Stimulated activated CD8-positive, alpha-beta memory T cell treated with anti-CD3 and anti-CD28 coated beads, Interleukin-2, amount 100 ng/mL, for 1 hour (primary cell): ENCODE measurements at places on chromosomes 16 and 17.
A peak's percentile ranks its signal among the peaks of the same experiment; 100 is the strongest.

DNA sequence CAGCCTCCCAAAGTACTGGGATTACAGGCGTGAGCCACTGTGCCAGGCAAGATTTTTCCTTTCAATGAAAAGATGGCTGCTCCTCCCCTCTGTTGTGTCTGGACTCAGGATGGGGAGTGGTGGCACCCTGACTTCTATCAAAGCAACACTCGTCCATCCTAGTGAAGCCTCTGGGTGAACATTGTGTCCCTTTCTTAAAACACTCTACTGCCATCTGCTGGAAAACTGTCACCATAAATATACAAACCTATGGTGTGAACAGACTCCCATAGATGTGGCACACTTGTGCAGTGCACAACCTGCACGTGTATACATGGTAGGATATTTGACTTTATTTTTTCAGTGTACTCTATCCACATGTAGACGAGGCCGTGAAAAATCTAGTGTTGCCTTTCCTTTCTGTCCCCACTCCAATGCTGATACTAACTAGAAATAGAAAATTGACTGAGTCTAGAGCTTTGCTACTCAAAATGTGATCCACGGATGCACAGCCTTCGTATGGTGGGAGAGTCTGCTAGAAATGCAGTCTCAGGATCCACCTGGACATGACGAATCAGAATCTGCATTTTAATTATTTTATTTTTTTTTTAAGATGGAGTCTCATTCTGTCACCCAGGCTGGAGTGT, 55.9 kb upstream of the PLCG2 start:
- DNase-seq, result no peak

DNA sequence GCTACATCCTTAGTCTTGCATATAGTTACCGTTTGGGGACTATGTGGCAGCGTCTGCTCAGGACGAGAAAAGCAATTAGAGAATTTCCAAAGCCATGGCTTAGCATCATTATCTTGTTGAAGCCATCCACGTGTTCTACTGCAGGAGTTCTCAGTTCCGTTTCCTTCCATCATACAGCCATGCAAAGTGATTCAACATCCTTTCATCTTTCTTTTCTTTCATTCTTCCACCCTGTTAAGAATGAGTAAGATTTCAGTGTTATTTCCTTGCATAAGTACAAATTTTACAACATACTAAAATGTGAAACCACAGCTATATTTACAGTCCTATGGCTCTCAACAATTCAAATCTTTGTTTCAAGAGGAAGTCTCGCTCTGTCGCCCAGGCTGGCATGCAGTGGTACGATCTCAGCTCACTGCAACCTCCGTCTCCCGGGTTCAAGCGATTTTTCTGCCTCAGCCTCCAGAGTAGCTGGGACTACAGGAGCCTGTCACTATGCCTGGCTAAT, 3.8 kb downstream of the MARF1 start:
- DNase-seq, result no peak

DNA sequence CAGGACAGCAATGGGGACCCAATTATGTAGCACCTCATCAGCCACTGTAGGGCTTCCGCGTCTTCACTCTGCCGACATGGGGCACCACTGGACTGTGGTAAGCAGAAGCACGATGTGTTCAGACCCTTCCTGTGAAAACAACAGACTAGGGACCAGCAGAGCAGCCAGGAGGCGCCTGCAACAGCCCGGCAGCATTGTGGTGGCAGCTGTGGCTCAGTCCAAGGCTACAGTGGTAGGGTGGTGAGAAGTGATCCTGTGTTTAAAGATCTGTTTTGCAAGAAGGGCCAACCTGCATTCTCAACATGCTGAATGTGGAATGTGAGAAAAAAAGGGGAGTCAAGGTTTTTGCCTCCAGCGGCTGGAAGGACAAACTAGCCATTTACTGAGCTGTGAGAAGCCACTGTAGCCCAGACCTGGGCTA, 80.8 kb downstream of the GAS7 start:
- DNase-seq, result peak; percentile 24

GRCh38 chr17:2136241-2136640, 81.3 kb downstream of the HIC1 start:
- no peak for DNase-seq

DNA sequence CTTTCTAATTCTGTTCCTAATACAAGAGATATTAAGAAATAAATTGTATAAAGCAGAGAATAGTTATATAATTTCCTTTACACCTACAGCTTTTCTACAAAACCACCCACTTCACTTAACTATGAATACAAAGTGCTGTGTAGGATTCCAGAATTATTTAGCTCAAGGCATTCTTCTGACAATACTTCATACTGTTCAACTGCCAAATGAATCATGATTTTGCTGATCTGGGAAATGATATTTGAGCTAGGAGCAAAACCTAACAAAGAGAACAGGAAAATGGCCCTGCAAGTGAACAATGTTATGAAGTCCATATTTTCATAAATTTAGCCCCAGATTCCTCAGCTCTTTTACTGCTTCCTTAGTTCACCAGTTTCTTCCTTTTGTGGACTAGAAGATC, 12.9 kb downstream of the BBS2 start:
- DNase-seq, result no peak

- no peak for DNase-seq
Measured at GRCh38 chr17:55134486-55135157, 130.1 kb upstream of the HLF start.

- no peak for DNase-seq
Measured at GRCh38 chr17:50588391-50589049, 28.0 kb downstream of the CACNA1G start.

GRCh38 chr16:84074721-84075120, 32.1 kb upstream of the SLC38A8 start:
- DNase-seq, result no peak

- no peak for DNase-seq
Measured at GRCh38 chr17:59332749-59333377, 1.4 kb downstream of the YPEL2 start.

DNA sequence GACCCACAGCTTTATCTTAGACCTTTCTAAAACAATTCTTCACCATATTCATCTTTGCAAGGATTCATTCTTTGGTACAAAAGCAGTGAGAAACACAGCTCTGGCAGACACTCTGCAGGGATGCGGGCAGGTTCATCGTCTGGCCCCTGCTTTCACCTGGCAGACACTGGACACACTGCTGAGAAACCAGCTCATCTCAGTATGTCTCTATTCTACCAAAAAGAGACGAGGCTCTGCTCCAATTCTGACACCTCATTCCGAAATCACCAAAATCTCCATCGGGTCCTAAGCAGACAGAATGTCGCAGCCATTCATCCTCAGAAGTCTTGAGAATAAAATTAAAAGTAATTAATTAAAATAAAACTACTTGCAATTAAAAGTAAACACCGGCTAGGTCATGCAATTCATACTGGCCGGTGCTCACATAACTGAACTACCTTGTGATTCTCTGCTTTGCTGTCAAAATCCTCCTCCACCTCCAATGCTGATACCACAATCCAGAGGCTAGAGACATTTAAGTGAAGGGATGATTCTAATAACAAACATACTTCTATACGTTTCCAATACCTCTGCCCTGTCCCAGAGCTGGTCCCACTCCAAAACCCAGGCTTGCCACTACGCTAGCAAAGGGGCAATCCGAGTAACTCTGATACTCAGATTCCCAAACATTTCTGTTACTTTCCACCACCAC, 1.3 kb downstream of the RNF157 start:
- DNase-seq, result no peak

DNA sequence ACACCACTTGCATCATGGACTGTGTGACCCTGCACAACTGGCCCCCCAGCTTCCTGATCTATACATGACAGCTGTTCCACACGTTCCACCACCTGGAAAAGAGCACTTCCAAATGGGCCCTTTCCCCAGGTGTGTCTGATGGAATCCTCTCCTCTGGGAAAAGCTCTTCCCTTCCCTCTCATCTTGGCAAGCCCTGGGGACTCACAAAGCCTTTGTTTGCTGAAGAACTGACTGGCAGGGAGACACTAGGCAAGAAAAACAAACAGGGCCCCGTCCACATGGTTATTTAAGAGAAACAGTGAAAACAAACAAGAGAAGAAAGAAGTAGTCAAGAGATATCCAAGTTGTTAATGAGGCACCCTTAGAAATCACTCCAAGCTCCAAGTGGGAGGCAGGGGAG, 52.6 kb downstream of the C16orf95 start:
- no peak for DNase-seq

DNA sequence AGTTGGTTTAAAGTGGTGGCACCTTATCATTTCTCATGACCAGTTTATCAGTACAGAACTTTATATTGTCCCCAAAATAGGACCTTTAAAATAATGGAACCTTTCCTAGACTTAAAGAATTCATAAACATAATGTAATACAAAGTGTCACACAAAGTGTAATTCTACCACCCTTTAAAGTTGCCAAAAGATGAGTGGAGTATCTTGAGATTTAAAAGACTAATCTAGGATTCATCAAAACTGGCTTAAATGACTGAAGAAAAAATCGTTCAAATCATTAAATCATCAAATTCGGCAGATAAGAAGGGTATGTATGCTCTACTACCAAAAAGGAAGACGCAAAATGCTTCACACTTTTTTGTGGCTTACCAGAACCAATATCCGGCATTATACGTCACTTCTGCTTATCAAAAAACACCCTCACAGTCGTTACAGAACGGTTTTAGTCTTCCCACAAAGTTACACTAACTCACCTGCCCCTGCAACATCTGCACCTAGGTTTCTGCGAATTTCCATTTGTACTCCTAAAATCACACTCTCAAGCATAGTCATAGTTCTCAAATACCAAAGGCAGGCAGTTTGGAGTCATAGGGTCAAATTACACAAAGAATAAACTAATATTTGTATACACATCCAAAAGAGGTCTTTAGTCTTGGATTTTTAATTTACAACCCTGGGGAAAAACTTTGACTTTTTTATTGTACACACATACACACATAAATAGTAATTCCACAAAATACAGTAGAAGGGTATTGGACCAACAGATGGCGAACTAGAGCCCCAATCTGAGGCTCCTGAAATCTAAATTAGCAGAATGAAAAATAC, 1.4 kb upstream of the KANSL1 start:
- DNase-seq, result peak; percentile 21

DNA sequence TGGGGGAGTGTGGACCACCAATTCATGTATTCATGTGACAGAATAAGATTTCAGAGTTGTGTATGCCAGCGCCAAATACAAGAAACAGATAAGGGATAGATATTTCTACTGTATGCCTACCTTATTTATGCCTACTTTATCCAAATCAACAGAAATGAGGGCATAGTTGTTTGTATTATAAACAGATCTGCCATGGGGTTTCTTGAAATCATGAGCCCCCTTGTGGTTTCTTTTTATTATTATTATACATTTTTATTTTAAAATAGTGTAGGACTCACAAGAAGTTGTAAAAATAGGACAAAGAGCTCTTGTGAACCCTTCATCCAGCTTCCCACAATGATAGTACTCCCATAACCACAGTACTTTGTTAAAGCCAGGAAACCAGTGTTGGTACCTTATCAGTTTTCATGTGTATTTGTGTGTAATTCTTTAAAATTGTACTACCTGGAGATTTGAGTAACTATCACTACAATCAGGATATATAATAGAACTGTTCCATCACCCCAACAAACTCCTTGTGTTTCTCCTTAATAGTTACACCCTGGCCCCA, 229.4 kb downstream of the CCDC182 start:
- no peak for DNase-seq

DNA sequence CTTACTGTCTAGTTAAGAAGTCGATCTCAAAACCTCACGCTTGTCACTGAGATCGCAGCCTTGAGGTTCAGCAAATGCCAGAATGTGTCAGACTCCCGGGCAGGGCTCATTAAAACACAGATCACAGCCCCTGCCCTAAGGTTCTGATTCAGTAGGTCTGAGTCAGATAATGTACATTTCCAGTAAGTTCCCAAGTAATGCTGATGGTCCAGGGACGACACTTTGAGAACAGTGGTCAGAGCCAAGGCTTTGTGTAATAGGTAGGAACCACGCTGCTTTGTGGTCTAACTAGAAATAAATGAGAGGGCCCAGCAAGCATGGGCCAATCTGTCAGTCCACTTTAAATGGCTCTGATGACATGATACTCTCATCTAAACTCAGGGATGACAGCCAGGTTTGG, 228.6 kb downstream of the ZFHX3 start:
- no peak for DNase-seq

GRCh38 chr16:67538666-67539101, 10.1 kb downstream of the RIPOR1 start:
- DNase-seq, result no peak

GRCh38 chr17:42989726-42990652, 8.2 kb upstream of the RPL27 start:
- DNase-seq, result no peak

DNA sequence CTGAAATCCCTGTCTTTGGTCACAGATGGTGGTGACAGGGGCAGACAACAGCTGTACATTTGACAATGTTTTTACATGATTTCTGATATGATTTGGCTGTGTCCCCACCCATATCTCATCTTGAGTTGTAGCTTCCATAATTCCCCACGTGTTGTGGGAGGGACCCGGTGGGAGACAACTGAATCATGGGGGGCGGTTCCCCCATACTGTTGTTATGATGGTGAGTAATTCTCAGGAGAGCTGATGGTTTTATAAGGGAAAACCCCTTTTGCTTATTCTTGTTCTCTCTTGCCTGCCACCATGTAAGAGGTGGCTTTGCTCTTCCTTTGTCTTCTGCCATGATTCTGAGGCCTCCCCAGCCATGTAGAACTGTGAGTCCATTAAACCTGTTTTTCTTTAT, 353.9 kb downstream of the CPPED1 start:
- DNase-seq, result no peak
